ENCODE measurements at places on chromosomes 7 and 10. TPM values are rescaled to one million over a fixed set of nuclear protein-coding genes. Genes with fewer than 3 reads are reported as not detected.

- peak; percentile 20 for DNase-seq
Observed at GRCh38 chr10:86139066-86139657, 227.4 kb downstream of the GRID1 start.

DNA sequence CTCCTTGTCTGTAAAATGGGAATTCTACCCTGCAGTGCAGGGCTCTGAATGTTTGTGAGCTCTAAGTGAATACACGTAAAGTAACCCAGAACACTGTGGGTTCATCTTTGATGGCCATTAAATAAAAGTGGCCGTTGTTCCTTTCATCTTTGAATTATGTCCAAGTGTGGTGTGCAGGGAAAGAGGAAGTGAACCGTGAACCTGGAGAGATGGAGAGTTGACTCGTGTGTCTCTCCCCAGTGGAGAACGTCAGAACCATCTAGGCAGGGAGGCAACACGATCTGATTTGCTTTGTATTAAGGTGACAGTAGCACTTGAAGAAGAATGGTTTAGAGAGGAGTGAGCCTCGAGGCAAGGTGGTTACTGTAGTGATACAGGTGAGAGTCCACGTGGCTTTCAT is 93.5 kb upstream of the GJD4 start:
- no peak for DNase-seq

GRCh38 chr10:49457686-49458085 is 61.8 kb upstream of the DRGX start:
- peak; percentile 46 for DNase-seq

DNA sequence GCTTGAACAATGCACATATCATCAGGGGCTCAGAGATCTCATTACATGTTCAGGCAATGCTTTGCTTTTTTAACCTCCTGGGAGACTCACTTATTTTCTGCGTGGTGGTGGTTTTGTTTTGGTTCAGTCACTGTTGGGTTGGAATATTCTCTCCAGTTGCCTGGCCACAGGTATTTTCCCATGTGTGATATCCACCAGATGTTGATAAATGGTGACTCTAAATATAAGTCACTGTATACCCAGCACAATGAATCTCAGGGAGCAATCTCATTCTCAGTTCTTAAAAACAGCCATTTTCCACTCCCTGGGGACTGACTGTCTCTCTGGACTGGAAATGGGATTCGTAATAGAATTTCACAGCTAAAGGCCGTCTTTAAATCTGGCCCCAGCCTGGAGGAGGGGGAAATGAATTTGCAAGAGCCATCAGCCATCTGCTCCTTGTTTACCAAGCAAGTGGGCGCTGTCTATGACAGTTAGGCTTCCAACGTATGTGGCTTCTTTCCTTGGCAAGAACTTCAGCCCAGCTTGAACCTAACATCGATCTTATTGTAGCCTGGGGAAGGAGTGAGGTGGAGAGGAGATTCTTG is 1106.2 kb downstream of the NRG3 start:
- peak; percentile 29 for DNase-seq

DNA sequence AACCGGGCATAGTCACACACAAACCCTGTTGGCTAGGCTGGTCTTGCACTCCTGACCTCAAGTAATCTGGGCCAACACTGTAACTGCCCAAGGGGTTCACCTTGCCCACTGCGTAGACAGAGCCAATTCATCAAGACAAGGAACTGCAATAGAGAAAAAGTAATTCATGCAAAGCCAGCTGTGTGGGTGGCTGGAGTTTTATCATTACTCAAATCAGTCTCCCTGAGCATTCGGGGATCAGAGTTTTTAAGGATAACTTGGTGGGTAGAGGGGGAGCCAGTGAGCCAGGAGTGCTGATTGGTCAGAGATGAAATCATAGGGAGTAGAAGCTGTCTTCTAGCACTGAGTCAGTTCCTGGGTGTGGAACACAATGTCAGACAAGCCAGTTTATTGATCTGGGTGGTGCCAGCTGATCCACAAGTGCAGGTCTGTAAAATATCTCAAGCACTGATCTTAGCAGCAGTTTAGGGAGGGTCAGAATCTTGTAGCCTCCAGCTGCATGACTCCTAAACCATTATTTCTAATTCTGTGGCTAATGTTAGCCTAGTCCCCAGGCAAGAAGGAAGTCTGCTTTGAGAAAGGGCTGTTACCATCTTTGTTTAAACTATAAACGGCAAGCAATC is 15.6 kb upstream of the FXYD4 start:
- peak; percentile 29 for DNase-seq

GRCh38 chr10:3000048-3000447 is 67.3 kb upstream of the PFKP start:
- no peak for DNase-seq

DNA sequence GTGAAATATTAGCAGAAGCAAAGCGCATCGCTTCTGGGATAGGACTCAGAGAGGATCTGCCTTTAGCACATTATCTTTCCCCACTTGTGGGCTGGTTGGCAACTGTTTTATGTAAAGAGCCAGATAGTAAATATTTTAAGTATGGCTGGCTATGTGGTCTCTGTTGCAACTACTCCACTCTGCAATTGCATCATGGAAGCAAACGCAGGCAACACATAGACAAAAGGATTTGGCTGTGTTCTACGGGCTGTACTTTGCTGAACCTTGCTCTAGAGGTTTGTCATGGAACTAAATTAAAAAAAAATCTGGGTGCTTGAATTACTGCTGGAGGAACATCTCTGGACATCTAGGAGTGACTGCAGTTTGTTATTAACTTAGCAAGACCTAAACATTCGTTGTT is 307.8 kb upstream of the TPK1 start:
- DNase-seq, result peak; percentile 23

- DNase-seq, result no peak
Observed at GRCh38 chr7:127755521-127755920, 103.5 kb downstream of the SND1 start.

- no peak for DNase-seq
Observed at GRCh38 chr10:1089017-1089689, 33.0 kb downstream of the WDR37 start.

DNA sequence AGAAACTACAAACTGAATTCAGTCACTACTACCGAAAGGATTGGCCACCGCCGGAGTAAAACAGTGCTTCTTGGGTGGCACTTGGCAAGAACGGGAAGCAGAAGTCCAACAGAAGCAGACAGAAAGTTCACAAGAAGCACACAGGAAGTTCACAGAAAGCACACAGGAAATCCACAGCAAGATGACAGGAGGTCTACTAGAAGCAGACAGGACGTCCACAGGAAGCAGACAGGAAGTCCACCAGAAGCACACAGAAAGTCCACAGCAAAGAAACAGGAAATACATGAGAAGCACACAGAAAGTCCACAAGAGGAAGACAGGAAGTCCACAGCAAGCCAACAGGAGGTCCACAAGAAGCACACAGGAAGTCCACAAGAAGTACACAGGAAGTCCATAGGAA is 399.2 kb upstream of the AUTS2 start:
- no peak for DNase-seq

DNA sequence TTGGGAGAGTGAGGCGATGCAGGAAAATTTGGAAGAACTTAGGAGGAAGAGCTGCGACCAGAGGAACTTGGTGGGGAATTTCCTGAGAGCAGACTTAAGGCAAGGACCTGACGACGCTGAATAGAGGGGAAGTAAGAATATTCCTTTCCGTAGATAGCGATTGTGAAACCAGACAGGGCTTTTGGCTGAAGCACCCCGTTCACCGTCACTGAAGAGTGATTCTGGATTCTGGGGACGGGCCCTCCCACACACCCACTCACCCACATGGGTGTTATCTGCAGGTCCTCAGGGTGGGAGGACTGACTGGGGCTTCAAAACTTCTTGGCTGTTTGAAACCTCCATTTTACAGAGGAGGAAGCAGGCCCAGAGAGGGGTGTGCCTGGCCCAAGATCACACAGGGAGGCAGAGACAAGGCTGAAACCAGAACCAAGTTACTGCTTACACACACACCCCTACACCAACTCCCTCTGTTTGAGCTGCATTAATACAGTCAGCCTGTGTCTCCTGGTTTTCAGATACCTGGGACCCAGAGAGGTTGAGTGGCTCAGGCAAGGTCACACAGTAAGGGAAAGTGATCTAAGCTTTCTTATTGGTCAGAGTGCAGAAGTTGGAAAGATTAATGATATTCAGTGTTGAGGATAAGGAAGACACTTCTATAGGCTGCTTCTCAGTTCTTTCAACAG is 37.2 kb upstream of the CDH23 start:
- DNase-seq, result no peak

- DNase-seq, result peak; percentile 36
Observed at GRCh38 chr10:72276013-72276387, 2.3 kb downstream of the DDIT4 start.

GRCh38 chr10:15715619-15716227 is 4.0 kb downstream of the ITGA8 start:
- peak; percentile 6 for DNase-seq

DNA sequence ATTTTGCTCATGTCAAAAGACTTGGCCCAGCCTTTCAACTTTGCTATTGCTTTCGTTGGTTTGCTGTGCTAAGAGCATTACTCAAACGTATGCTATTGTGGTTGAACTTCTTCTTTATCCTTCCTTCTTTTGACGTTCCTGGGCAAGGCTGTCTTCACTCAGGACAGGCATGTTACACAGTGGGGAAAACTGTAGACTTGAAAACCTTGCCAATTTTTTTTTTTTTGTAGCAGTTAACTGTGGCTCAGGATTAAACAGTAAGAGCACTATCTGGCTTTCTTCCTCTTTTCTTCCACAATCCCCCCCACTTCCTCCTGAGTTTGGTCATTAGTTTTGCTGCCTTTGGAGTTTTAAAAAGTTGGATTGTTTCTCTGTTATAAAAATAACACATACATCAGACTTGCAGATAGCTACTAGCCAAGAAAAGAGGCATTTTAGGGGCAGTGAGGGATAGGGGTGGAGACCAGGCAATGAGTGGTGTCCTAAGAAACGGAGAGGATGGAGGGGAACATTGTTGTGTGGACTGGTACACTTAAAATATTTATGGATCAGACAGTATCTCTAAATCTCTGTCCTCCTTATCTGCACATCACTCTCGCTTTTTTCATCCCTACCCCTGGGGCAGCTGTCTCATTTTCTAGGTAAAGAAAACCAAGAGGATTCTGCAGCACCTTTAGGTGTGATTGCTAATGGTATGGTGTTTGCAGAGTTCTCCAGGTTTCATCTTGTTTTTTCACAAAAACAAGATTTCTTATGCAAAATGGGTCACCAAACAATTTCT is 181.7 kb downstream of the LRMDA start:
- DNase-seq, result no peak

- DNase-seq, result no peak
Observed at GRCh38 chr7:10727636-10728035, 246.0 kb upstream of the PHF14 start.

- no peak for DNase-seq
Observed at GRCh38 chr10:77144656-77145055, 493.0 kb downstream of the KCNMA1 start.

DNA sequence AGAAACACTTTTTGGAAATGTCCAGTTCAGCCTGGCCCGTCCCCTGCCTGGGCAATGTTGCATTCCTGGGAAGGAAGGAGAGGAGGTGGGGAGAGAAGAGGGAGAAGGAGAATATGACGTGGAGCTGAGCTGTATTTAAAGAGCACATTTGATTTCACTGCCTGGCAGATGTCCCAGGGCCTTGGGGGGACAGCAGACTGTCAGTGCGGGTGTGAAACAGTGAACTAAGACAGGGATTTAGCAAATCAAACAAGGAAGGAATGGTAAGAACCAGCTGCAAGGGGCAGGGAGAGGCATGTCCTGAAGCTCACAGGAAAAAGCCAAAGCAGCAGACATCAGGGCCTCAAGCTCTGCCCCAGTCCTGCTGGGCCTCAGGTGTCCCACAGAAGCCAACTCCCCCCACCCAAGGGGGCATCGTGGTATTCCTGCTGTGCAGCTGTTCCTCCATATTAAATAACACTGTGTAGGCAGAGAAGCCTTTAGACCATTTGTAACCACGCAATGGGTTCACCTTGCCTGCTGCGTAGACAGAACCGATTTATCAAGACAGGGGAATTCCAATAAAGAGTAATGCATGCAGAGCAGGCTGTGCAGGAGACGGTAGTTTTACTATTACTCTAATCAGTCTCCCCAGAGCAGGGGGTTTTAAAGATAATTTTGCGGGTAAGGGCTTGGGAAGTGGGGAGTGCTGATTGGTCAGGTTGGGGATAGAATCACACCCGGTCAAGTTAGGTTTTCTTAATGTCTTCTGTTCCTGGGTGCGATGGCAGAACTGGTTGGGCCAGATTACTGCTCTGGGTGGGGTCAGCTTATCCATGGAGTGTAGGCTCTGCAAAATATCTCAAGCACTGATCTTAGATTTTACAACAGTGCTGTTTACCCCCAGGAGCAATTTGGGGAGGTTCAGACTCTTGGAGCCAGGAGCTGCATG is 18.3 kb downstream of the LEP start:
- no peak for DNase-seq

DNA sequence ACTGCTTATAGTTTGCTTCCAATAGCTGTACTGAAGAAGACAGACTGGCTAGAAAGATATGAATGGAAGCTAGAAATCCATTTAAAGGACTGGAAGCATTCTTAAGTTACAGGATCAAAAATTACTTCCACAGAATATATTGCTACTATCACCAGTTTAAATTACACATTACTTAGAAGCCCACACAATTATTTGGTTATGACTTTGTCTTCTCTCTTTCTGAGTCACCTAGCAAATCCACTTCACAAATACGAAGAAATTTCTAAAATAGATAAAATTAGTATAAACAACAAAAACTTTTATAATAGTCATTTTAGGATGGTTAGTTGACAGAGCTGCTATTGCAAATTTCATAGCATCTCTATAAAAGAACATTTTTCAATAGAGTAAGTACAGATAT is 108.1 kb downstream of the SNX13 start:
- DNase-seq, result no peak

DNA sequence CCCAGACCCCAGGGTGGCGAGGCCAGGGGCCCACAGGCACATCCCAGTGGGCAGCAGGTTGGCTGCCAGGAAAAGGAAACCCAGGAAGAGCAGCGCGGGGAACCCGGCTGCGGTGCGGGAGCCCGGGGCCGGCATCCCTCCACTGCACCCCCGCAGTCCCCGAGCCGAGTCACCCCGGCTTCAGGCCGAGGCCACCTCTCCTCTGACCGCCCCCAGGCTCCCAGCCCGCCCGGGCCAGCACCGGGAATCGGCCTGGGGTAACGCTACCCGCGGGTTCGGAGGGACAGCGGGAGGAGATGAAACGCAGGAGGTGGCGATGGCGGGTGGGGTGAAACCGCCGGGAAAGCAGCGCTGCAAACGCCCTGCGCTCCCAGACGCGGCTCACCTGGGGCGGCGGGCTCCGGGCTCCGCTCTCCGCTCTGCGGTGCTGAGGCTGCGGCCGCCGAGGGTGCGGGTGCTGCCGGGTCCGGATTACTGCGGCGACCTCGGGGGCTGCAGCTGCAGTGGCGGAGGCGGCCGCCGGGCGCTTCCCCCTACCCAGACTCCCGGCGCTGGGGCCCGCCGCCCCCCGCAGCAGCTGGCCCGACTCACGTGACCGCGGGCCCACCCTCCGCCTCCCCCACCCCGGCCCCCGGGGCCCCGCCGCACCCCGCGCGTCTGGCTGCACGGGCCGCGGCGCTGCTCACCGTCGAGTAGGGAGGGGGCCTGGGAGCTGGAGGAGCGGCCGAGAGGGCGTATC is at the start of gene SCRN1:
TSS of gene SCRN1 (minus strand) at position 545 of the 739 bp plus-strand sequence. CDS start 20,734 bp downstream, outside the sequence.
- peak; percentile 48 for DNase-seq

Gene ECHDC3
- 4.4 TPM for total RNA-seq

Gene FOXI2
- total RNA-seq, result not detected

Gene TET1
- 2.0 TPM for total RNA-seq

Gene LRRN3
- total RNA-seq, result 0.18 TPM

Gene IGFBP1
- not detected for total RNA-seq

Gene DYNC1I1
- total RNA-seq, result 6.5 TPM

Gene CCDC3
- total RNA-seq, result 2.4 TPM

Gene CASP7
- 56.8 TPM for total RNA-seq

Gene OR6B1
- total RNA-seq, result not detected

Gene CALCR
- not detected for total RNA-seq

Data from H4 (cell line).